ENCODE measurements at places on chromosomes 4 and X. TPM values are rescaled to one million over a fixed set of nuclear protein-coding genes. Genes with fewer than 3 reads are reported as not detected.

SH3D19 gene
- total RNA-seq = 195 TPM

GRCh38 chr4:175511861-175512260 lies 300.2 kb downstream of the GPM6A start:
- no peak for DNase-seq

F8A2 gene
- total RNA-seq = 6.4 TPM

DNA sequence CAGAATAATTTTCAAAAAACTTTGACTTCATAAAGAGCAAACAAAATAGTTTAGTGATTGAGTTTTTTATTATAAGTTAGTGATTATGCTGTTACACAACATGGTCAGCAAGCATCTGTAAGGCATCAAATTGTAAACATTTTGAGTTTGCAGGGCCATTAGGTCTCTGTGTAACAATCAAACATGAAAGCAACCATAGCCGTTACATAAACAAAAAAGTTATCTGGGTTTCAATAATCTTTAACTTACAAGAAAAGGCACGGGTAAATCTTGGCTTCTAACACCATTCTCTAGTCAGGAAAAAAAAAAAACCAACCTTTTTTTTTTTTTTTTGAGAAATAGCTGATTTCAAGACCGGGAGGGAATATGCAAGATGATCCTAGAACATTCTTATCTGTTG lies 1941.1 kb downstream of the PCDH7 start:
- DNase-seq = no peak

NKX3-2 gene
- total RNA-seq = 21.6 TPM

MBNL3 gene
- total RNA-seq = 5.7 TPM

DNA sequence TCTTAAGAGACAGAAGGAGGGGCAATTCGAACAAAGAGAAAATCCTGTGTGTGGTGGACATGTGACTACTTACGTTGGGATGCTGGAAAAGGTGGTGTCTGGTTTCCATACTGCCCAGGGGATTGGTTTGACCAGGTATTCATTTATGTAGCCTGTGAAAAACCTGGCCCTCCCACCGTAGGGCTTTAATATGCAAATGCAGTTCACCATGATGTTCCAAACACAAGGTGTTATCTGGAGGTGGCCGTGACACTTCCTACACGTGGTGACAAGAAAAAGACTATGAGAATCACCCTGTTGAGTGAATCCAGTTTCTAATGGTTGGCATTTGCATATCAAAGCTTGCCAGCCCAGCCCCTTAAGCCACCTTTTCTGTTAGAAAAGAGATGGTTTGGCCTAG lies 27.9 kb downstream of the UGT2B4 start:
- no peak for DNase-seq

SMIM43 gene
- 0.66 TPM for total RNA-seq

VAMP7 gene
- total RNA-seq = 34.6 TPM

DNA sequence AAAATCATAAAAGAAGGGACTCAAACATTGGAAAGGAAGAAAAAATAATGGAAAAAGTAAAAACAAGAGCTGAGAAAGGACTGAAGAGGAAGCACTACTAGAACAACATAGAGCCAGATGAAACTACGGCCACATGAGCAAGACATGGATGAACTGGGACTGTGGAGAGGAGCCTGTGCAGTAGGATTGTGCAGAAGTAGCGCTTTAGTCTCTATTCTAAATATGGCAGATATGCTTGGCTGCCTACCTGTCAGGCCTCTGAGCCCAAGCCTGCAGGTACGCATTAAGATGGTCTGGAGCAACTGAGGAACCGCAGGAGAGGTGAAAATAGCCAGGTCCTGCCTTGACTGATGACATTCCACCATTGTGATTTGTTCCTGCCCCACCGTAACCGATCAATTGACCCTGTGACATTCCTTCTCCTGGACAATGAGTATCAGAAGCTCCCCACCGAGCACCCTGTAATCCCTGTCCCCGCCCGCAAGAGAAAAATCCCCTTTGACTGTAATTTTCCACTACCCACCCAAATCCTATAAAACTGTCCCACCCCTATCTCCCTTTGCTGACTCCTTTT lies 154.3 kb downstream of the CAMK2D start:
- DNase-seq = no peak

- DNase-seq = no peak
Measured at GRCh38 chrX:4243759-4244158, 530.3 kb upstream of the PRKX start.

DNA sequence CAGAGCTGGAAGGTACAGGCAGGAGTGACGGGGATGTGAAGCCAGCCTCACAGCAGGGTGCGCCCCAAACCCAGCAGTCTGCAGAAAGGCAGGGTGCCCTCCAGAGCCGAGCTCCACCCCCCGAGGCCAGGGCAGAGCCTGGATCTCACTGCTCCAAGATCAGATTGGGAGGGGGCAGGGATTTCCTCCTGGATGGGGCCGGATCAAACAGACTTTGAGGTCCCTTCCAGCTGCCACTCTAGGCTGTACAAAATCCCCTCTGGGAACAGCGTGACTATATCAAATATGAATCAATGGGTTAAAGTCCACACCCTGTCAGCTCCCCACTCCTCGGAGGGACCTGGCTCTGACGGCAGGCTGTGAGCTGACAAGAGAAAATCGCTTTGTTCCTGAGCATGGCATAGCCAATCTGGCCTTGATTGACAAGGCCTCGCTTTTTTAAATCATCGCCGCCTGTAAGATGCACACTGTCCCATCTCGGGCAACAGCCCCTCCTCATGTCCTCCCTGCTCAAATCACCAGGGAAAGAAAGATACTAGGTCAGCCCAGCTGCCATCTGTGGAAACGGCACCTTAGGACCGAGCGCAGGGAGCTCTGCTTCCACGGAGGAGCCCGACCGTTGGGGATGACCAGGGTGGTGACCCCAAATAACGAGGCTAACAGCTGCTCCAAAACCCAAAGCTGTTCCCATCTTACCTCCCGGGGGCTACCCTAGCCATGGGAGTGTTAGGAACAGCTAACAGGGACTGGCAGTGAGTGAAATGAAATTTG lies 39.9 kb downstream of the PSAPL1 start:
- no peak for DNase-seq
